ENCODE measurements at places on chromosomes 6 and 20.

DNA sequence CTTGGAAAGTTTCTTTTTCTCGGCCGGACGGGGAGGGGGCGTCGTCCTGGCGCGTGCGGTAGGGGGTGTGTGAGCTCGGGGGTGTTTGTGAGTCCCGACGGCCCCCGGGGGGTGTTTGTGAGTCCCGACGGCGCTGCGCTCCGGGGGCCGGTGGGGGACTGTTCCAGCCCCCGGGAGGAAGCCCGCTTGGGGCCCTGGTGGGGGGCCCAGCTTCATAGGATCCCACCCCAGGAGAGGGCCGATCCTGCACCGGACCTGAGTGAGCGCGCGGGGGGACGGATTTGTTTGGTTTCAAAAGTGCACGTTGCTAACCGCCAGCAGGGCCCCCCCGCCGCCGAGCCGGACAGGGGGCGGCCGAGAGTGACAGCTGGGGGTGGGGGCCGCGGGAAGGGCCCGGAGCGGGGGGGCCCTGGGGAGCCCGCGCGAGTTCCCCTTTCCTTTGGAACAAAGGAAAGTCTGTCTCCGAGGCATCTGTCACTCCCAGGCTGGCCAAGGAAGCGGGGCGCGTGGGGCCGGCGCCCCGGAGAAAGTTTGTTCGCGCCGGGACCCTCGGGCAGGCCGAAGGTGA lies 485 bp downstream of the TGIF2 start:
- DNase-seq: no peak

DNA sequence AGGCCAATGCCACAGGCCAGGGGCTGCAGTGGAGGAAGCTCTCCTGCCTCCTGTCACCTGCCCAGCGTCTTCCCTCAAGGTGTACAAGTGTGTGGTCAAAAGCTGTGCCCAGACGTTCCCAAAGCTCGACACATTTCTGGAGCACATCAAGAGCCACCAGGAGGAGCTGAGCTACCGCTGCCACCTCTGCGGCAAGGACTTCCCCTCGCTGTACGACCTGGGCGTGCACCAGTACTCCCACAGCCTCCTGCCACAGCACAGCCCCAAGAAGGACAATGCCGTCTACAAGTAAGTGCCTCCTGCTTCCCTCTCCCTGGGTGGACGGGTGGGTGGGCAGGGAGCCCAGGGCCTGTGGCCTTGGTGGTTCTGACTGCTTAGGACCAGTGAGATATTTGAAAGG lies 38.2 kb downstream of the ZNF341 start:
- no peak for DNase-seq

DNA sequence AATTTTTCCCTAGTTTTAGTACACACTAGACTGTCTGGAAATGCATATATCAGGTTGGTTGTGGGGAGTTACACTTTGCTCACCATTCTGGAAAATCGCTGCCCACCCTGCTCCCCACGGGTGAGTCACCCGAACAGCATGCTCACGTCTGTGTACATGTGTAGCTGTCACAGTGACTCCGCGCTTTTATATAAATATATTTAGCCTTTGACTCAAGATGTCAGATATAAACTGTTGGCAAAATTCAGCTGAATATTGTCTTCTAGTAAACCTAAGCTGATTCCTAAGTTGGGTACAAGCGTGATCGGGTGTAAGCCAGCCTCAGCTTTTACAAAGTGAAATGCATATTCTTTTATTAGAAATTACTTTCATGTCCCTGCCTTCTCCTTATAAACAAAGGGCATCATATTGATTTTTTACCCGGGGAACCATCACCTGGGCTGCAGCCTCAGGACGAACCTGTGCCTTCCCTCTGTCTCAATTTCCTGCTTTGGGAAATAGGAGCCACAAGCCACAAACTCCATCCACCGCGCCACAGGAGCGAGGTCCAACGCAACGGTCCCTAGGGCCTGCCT lies 4.3 kb downstream of the SDCBP2 start:
- DNase-seq: no peak

- no peak for DNase-seq
Observed at GRCh38 chr6:112221561-112221960, 32.8 kb downstream of the LAMA4 start.

DNA sequence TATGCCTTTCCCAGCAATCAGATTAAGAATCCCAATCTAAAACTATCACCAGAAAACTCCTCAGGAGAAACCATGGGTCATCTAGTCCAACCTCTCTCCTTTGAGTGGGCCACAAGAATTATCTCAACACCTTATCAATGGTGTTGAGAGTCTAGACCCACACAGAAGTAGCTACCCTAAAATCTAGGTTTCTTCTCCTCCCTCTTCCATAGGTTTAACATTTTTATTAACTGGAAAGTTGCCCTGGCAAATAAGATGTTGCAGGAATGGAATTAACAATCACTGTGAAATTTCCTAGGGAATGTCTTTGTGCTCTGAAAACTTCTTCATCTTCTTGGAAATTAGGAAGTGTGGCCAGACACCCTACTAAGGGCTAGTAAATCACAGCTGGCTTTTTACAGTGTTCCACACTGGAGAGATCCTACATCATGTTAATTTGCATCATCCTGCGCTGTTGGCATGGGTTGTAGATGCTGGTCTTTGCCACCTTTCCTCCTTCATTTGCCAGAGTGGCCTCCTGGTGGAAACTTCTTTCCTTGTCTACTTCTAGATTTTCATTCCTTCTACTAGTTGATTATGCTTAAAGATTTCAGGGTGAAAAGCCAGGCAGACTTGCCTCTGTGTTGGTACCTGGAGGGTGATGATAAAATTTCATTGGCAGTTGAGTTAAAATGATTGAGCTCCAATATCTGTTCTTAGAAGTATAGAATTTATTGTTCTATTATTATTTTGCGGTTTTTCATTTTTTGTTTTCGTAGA lies 2.7 kb downstream of the TNFAIP3 start:
- DNase-seq: peak; percentile 1

GRCh38 chr6:140809694-140810101 lies 1323.0 kb upstream of the GJE1 start:
- peak; percentile 61 for DNase-seq

DNA sequence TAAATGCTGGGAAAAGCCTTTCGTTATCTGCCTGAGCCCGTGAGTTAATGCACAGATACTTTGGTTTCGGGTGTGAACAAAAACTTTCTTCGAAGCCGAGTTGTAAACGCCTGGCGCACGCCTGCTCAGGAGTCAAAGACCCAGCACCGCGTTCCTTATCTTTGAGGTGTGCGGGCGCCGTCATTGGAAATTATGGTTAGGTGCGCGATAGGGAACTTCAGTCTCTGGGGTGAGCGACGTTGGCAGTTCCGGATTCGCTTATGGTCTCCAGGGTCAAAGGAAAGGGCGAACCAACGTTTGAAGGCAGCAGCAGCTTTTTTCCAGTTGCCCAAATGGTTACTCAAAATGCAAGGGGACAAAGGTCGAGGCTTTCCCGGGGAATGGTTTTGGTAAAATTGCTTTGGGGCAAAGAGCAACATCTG lies 853 bp downstream of the SLC22A3 start:
- DNase-seq: no peak

DNA sequence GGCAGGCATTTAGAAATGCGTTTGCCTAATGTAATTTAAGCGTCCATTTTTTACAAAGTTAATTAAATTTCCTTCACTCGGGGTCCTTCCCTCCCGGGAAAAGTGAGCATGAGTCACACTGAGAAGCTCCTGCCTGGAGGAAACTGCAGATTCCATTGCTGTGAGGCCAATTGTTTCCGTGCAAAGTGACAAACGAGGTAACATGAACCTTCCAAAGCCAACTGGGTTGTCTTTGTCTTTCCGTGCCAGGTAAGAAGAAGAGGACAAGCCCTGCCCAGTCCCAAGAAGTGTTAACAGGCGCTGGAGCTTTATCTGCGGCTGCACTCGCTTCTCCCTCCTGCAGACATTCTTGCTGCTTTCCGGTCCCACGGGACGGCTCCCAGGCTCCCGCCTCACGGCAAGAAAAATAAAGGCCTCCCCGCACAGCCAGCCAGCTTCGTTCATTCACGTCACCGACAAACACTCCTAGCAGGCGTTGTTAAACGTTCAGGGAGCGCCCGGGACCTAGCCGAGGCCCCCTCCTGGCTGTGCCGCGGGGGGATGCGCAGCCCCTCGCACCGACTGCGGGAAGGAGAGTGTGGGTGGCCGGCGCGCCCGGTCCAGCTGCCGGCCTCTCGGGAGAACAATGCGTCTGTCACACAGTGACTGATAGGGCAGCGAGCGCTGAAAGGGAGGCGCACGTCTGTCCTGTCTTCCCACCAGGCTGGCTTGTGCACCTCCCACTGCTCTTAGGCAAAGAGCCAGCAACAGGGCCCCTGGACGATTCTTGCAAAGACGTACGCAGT lies 61.5 kb upstream of the HDDC2 start:
- DNase-seq: no peak

- DNase-seq: no peak
Observed at GRCh38 chr6:159689001-159689400, 4.0 kb downstream of the SOD2 start.

GRCh38 chr6:392441-393390 lies 1.2 kb downstream of the IRF4 start:
- DNase-seq: no peak

- no peak for DNase-seq
Observed at GRCh38 chr20:58700823-58701222, 8.2 kb downstream of the NPEPL1 start.

DNA sequence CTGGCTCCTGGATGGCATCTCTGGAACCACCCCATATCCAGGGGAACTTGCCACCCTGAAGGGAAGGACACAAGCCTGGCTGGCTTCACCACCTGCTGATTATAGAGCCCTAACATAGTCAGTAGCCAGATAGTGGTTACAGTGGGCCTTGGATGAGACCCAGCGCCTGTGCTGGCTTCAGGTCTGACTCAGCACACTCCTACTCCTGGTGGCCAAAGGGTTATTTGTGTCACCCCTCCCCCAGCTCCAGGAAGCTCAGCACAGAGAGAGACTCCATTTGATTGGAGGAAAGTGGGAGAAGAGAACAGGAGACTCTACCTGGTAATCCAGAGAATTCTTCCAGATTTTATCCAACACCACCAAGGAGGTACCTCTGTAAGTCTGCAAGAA lies 12.8 kb downstream of the SNX14 start:
- peak; percentile 43 for DNase-seq

GRCh38 chr6:4447639-4448330 lies 312.4 kb upstream of the ECI2 start:
- DNase-seq: no peak

DNA sequence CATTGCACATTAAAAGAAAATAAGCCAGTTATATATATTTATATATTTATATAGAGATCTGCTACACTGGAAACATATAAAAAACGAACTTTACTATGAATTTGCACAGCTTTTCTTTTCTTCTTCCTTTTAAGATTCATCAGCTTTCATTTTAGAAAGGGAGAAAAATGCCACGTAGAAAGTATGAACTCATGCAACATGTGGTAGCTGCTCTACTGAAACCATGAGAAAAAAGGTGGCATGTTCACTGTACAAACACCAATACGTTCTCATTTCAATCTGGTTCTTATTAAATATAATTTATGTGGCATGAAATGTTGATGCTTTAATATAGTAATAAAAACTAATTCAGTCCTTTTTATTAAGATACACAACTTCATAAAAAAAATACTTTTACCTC lies 68.8 kb upstream of the THEMIS start:
- DNase-seq: no peak

DNA sequence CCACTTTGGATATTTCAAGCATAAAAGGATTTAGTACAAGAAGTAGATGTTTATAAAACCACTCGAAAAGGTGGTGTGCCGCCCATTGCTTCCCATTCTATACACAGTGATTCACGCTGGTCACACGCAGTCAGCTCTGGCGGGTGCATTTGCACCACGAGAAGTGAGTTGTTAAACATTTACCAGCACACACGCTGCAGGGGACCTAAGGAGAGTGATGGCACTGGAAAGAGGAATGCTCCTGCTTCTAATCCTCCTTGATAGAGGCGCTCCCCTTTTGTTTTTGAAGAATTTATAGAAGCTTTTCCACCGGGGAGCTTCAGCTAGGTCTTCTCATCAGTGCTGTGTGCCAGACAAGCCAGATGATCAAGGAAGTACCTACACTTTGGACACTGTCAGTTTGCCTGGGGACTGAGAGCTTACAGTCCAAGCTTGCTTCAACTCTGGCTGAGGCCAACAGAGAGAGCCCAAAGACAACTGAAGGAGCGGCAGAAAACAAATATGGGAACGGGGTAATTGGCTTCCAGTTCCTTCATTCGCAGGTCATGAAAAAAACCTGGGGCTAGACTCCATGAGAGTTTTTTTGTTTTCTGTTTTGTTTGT lies 31.2 kb downstream of the MUC22 start:
- no peak for DNase-seq

GRCh38 chr20:5674176-5674660 lies 76.0 kb upstream of the SHLD1 start:
- no peak for DNase-seq

DNA sequence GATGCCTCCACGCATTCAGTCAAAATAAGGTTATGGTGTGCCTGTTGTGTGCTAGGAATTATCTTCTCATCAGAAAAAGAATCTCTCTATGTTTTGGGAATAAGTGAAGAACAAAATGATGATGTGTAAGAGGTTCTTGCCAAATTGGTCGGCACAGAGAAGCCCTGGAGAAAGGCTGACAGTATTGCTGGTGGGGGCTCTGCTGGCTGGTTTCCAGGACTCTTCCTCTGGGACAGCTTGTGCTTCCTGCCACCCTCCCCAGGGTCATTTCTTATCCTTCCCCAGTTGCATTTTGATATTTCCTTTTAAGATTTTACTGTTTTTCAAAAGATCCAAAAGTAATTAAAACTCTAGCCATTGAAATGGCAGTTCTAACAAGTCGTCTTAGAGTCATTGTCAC lies 22.1 kb downstream of the CST4 start:
- no peak for DNase-seq

DNA sequence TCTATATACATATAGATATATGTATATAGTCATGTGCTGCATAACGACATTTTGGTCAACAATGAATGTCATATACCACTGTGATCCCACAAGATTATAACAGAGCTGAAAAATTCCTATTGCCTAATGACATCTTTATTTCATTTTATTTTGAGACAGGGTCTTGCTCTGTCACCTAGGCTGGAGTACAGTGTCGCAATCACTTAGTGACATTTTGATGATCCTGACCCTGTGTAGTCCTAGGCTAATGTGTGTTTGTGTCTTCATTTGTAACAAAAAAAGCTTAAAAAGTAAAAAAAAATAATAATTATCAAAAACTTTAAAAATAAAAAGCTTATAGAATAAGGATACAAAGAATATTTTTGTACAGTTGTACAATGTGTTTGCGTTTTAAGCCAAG lies 4.0 kb upstream of the FAM8A1 start:
- no peak for DNase-seq

GRCh38 chr6:138250513-138251247 lies 32.4 kb upstream of the PBOV1 start:
- peak; percentile 67 for DNase-seq

All from NCI-H226 (cell line).